ENCODE measurements at places on chromosomes 13 and 19. TPM values are rescaled to one million over a fixed set of nuclear protein-coding genes. Genes with fewer than 3 reads are reported as not detected.

Gene NXNL1
- not detected for polyA plus RNA-seq

Gene PSG1
- not detected for polyA plus RNA-seq

Gene CNN1
- polyA plus RNA-seq = 27.8 TPM

Gene PET100
- polyA plus RNA-seq = 60.5 TPM

GRCh38 chr19:15331419-15332310 is 674 bp downstream of the BRD4 start:
- DNase-seq = peak; percentile 51
- H3K27me3 ChIP-seq = no peaks in the 10 kb centered on the region
- H3K36me3 ChIP-seq = no peaks in the 10 kb centered on the region
- peaks cover 19% of the 10 kb centered on the region for H3K4me1 ChIP-seq
- H3K27ac ChIP-seq = peak overlapping the region; percentile 94

GRCh38 chr13:33119856-33120543 is 103.8 kb downstream of the KL start:
- no peaks in the 10 kb centered on the region for H3K27me3 ChIP-seq
- no peak for DNase-seq
- H3K27ac ChIP-seq = no peak overlapping the region
- no peak overlapping the region for H3K4me3 ChIP-seq

GRCh38 chr13:71457645-71458044 is 409.4 kb downstream of the DACH1 start:
- peak; percentile 90 for DNase-seq
- H3K27me3 ChIP-seq = no peaks in the 10 kb centered on the region
- H3K4me1 ChIP-seq = no peaks in the 10 kb centered on the region
- no peak overlapping the region for H3K4me3 ChIP-seq
